CD4-positive, alpha-beta T cell treated with Interferon alpha-2 for 1 hour (primary cell): ENCODE measurements at places on chromosomes 7 and 10.
A peak's percentile ranks its signal among the peaks of the same experiment; 100 is the strongest.

DNA sequence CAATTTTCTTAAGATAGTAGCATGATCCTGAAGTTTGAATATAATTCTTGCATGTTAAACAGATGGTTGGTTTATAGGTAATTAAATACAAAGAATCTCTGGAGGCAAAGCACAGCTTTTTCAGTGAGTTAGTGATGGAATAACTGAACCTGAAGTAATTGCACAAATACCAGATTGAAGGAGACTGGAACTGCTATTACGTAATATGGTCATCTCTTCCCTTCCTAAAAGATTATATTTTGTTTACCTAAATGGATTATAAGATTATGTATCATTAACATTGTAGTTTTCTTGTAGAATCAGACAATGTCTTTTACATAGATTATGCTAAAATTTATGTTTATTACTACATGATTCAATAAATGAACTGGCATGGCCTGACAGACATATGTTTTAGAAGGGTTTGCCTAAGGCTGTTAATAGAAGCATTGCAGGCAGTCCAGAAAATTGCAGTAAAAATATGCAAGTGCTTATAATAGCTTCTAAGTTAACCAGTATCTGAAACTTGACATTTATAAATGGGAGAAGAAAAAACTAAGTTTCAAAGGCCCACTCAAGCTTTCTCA, 35.8 kb upstream of the GPR37 start:
- no peak for DNase-seq

- DNase-seq = no peak
Observed at GRCh38 chr10:69362471-69362954, 54.2 kb downstream of the TACR2 start.

DNA sequence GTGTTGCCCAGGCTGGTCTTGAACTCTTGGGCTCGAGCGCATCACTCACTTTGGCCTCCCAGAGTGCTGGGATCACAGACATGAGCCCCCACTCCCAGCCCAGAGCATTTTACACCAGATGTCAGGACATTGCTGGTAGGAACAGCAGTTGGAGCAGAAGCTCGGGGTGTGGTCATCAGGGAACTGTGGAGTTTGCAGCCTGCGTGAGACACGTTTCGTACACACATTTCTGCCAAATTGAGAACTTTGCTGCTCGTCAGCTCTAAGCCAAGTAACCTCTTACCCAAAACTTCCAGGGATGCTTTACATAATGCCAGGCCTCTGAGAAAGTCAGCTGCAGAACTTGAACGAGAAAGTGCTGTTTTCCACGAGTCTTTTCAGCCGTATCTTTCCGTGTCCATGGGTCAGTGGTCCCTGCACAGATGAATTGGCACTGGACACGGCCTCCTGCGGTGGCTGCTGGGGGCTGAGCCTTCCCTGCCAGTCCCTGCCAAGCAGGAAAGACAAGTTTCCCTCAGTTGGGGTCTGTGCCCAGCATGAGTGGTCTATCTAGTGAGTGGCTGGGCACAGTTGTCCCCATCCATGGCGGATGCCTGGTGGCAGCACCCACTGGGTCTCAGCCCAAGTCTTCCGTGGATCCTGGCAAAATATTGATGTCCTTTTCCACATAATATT, 54.4 kb downstream of the DNAJB6 start:
- DNase-seq = no peak

DNA sequence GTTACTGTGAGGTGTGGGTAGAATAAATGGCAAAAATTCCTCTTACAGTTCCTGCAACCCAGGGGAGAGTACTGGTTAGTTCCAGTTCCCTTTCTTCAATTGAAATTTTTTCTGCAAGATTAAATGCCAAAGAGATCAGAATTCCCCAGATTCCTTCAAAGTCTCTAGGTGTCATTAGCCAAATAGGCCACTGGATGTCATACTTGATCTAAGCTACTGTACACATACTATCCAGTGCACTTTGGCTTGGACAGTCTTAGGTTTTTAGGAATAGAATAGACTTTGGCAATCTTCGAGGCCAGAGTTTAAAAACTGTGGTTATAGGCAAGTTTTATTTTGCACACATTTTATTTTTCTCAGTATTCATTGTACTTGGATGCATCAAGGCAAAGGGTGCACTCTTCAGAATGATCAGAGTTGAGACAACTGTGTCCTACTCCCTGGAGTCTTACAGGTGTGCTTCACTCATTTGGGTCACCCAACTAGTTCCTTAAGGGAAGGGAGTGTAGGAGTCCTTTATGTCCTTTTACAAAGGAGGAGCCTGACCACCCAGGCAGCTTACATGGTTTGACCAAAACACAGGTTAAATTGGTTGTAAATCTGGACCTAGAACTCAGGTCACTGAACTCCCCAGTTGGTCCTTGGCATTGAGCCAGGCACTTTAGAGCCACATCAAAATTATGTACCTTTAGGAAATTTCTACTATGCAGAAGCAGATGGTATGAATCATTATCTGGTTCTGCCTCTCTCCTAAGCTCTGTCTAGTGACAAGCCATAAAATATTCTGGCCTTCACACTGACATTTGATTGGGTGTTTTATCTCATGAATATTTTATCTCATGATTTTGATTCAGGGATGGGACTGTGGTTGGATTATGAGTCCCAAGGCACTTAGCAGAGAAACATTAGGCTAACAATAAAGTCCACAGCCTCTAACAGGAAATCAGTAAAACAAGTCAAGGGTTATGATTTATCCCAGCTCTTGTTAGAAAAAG, 49.5 kb downstream of the ASAH2B start:
- no peak for DNase-seq

DNA sequence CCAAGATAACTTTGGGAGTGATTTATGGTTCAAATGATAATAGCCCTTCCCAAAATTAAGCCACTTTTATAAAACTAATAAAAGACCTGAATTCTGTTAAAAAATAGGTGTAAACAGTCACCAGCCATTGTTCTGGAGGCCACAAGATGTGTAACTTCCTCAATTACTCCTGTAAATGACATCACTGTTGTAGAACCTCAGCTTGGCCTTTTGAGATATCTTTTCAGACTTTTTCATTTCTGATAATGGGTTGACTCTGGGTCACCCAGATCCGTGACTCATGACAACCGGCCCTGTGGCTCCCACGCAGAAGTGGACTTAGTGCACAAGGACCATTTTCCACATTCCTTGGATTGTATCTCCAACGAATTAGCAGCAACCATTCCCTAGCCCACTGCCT, 106.6 kb downstream of the DKK1 start:
- DNase-seq = no peak

- DNase-seq = no peak
Observed at GRCh38 chr10:85888004-85888403, 478.6 kb downstream of the GRID1 start.

- DNase-seq = no peak
Observed at GRCh38 chr10:96902117-96902516, 70.0 kb downstream of the LCOR start.

- DNase-seq = peak; percentile 1
Observed at GRCh38 chr10:120979435-120980278, 128.5 kb downstream of the WDR11 start.

GRCh38 chr7:11193131-11193867, 219.6 kb downstream of the PHF14 start:
- no peak for DNase-seq

GRCh38 chr10:132554991-132555647, 17.5 kb downstream of the INPP5A start:
- peak; percentile 75 for DNase-seq

GRCh38 chr10:33332183-33333065, 2.0 kb downstream of the NRP1 start:
- no peak for DNase-seq
